Cortex of kidney (tissue), 1 donor: ENCODE measurements at places on chromosomes 16 and 17.

DNA sequence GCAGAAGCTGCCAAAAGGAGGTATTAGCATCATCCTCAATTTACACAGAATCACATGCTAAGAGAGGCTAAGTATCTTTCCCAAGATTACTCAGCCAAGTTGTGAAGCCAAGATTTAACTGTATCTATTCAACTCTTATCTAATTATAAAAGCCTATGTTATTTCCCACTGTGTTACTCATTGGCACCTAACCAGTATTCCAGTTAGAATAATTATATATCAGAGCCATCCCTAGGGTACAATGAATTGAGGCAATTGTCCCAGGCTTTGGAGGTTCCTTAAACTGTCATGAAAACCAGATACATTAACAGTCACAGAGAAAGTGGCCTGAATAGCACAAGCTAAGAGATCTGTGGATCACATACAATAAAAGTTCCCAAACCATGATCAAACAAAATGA, 10.9 kb upstream of the AMFR start:
- no peak for DNase-seq

GRCh38 chr17:39122991-39123390, 28.4 kb downstream of the PLXDC1 start:
- no peak for DNase-seq

GRCh38 chr16:881219-882097, 80.9 kb upstream of the GNG13 start:
- DNase-seq, result no peak

DNA sequence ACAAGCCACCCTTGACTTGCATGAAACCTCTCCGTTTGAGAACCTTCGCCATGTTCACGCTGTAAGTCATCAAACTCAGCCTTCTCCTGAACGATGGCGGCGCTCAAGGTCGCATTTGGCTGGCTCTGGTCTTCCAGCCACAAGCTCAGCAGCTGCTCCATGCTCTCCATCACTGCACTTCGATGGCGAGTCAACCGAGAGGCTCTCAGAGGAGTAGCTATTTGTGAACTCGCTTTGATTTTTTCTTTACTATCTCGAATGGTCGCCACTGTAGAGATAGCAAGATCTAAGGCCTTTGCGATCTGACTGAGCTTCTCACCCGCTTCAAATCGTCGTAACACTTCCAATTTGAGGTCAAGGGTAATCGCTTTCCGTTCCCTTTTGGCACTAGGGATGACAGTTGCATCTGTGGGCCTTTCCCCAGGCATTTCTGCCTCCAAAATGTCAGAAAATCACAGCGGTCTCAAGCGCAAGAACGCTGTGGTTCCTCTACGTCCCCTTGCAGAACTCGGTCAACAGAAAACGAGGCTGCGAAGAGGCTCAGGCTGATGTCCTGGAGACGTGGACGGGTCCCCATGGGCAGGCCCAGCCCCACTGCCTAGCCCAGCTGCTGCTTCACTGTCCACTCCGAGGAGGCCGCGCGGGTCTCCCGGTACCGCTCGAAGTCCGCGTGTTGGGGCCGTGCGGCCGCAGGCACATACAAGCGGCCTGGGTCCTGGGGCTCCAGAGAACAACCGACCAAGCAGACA, 23.1 kb downstream of the DEF8 start:
- no peak for DNase-seq

GRCh38 chr17:55198690-55199370, 65.9 kb upstream of the HLF start:
- DNase-seq, result no peak

- no peak for DNase-seq
These were observed 99.1 kb upstream of the CIBAR2 start for GRCh38 chr16:85211271-85211801.

GRCh38 chr16:74226338-74226954, 70.2 kb upstream of the PSMD7 start:
- no peak for DNase-seq

DNA sequence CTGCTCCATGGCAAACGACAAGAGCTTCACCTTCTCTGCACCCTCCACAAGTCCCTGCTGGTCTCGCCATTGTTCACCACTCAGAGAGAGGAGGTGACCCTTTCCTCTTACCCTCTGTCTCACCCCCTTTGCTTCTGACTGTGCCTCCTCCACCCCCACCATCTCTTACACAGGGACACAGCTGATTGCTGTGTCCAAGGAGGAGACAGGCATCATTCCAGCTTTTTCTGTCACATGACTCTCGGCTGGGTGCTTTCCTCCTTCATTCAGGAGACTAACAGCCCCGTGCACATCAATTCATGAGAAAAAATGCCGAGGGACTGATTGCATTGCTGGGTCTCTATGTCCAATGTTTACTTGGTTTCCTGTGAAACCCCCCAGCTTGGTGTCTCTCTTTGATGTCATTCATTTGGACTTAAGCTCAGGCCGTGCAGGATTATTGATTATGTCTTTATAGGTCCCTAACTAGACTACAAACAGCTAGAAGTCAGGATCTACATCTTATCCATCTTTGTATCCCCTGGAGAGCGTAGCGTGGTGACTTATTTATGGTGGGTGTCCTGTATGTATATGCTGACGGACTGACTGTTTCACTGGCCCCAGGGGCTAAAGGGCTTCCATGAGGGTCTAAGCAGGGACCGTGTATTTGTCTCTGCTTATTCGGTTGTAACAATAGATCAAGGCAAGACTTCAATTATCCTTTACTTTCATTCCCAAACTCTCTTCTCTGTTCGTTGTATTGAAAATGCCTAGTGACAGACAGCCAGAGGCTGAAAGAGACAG, 82.2 kb upstream of the CDH13 start:
- no peak for DNase-seq

DNA sequence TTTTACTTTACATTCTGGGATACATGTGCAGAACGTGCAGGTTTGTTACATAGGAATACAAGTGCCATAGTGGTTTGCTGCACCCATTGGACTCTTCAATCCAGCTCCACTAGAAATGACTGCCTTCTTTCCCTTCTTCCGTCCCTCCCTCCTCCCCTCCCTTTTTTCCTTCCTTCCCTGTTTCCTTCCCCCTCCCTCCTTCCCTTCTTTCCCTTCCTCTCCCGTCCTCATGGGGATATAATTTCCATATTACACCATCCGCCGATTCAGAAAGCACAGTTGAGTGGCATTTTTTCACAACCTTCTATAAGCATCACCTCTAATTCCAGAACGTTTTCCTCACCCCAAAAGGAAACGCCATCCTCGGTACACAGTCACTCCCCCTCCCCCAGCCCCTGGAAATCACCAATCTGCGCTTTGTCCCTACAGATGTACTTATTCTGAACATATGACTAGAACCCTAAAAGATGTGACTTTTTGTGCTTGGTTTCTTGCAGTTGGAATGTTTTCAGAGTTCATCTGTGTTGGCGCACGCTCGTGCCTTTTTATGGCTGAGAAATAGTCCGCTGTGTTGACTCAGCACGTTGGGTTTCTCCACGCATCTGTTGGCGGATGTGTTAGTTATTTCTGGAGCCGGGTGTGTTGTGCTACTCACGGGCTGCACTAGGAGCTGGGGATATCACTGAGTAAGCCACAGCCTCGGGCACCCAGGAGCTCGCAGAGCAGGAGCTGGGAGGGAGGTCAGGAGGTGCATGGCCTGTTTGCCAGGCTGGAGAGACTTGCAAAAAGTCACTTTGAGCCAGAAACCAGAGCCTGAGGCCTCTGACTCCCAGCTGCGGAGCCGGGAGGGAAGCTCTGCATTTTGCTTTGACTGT, 336.4 kb downstream of the SEC14L1 start:
- DNase-seq, result no peak

DNA sequence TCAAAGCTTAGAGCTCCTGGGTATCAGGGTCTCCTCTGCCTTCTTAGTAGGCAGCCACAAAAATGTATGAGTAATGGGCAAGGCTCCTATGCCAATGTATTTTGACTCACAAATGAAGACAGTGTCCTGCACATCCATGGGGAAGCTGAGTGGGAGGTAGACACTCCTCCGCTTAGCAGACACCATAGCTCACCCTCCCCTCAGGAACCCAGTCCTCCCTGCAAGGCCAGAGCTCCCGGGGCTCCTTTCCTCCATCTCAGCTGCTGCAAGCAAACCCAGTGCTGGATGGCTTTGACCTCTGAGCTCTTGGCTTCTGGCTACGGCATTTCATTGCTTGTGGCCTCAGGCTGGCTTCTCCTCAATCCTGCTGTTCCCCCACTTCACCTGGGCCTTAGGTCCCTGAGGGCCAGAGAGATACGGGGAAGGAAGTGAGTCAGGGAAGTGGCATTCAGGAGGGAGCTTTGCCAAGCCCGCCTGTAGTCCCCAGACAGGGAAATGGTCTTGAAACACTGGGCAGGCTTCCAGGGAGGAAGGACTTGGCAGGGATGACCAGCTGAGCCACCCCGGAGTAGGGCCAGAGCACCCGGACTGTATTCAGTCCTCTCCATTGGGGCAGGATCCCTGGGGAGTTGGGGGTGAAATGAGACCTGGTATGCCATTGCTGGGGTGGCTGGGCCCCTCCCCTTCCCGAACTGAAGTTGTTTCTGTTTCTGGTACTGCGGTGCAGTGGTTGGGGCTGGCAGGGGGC, 4.5 kb downstream of the ABCC3 start:
- DNase-seq, result no peak

DNA sequence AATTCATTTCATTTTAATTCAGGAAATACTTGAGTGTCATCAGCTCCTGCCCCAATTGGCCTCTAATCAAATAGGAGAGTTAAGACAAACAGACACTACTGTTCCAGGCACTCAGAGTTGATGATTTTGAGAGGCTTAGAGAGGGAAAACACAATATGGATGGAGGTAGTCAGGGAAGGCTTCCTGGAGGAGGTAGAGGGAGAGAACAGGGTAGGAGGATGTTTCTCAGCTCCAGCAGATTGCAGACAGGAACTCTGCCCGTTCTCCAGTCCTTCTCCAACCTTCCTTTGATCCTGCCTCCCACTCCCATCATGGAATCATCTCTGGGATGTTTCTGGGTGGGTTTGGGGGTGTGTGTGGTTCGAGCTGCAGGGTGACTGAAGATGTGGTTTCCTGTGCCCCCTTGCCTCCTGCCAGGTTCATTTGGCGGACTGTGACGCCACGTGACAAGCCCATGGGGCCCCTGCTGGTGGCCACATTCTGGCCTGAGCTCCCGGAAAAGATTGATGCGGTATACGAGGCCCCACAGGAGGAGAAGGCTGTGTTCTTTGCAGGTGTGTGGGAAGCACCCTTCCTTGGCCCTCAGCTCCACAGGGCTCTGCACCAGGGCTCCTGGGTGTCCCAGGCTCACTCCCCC, 12.2 kb upstream of the LPCAT2 start:
- no peak for DNase-seq

- no peak for DNase-seq
These were observed 4.3 kb downstream of the UBE2G1 start for GRCh38 chr17:4362141-4362540.

GRCh38 chr16:50464325-50465290, 83.6 kb upstream of the NKD1 start:
- DNase-seq, result no peak

DNA sequence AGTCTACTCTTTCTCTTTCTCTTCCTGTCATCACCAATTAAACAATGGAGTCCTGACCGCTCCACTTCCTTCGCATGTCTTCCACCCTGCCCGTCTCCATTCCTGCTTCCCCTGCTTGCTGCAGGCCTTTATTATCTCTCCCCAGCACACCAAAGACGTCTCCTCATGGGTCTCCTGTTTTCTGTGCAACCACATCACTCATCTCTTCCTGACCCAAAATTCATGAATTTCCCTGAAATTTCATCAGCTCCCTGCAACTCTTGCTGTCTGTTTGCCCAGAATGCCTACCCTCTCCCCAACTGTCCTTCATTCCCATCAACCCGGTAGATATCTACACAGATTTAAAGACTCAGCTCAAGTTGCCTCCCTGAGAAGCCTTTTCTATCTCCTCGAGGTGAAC, 76.7 kb upstream of the ALOX12 start:
- DNase-seq, result no peak

- no peak for DNase-seq
These were observed 19.2 kb upstream of the ZFHX3 start for GRCh38 chr16:73066927-73067670.

- no peak for DNase-seq
These were observed 191.4 kb downstream of the SLC39A11 start for GRCh38 chr17:72901083-72901482.

GRCh38 chr17:34980681-34981537, 597 bp downstream of the LIG3 start:
- DNase-seq, result no peak

GRCh38 chr17:77720946-77721845, 237.3 kb upstream of the TNRC6C start:
- no peak for DNase-seq
